Sciatic nerve (tissue), 2 donors: ENCODE measurements at places on chromosomes 5 and 9.

- DNase-seq: no peak
Observed at GRCh38 chr5:173782671-173783101, 105.5 kb upstream of the CPEB4 start.

GRCh38 chr9:126989847-126990842 lies 75.6 kb downstream of the RALGPS1 start:
- peak; percentile 86 for DNase-seq

DNA sequence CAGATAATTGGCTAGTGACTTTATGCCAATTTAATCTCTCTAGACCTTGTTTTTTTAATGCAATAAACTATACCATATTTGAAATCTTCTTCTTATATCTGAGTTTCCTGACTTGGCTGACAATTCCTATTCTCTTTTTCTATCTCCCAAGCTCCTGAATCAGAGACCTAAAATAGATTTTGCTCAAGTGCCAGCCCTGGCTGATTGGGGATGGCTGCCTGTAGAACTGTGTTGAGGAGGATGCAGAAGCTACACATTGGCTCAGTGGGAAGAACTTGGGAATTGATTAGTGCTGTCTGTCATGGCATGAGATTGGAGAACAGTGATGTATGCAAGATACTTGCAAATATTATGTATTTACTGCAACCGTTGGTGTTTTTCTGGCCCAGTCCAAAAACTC lies 132.8 kb downstream of the INSYN2B start:
- DNase-seq: no peak

DNA sequence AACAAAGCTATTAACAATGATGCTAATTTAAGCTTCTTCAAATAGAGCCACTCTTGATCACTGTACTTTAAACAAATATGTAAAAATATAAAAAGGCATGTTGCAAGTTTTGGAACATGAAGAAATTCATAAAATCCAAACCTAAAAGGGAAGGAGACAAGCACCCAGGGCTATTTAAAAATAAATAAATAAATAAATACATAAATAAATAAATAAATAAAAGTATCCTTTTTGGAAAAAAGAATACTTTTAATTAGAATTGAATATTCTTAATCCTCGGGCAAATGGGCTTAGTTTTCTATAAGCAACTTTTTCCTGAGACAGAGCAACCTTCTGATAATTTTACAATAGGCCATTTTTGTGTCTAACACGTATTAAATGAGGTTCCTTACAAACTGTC lies 147.5 kb upstream of the PCA3 start:
- no peak for DNase-seq

GRCh38 chr5:41306005-41306404 lies 92.7 kb upstream of the C6 start:
- no peak for DNase-seq

- DNase-seq: peak; percentile 64
Observed at GRCh38 chr5:129771058-129771838, 23.4 kb downstream of the MINAR2 start.

GRCh38 chr9:111158363-111158762 lies 120.1 kb upstream of the LPAR1 start:
- DNase-seq: no peak

DNA sequence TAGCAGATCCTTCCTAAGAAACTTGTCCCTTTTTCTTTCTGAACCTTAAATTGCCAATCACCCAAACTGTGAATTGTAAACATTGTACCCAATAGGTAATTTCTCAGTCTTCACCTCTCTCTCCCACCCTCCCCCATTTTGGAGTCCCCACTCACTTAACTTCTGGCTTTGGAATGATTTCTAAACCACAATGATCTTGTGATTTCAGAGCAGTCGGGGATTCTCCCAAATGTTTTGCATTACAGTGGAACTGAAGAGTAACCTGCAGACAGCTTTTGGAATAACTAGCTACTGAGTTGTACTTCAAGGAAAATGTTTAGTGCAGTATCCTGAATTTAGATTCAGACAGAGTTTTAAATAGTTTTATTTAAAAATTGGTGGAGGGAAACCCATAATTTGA lies 19.2 kb downstream of the SLC27A6 start:
- DNase-seq: no peak

DNA sequence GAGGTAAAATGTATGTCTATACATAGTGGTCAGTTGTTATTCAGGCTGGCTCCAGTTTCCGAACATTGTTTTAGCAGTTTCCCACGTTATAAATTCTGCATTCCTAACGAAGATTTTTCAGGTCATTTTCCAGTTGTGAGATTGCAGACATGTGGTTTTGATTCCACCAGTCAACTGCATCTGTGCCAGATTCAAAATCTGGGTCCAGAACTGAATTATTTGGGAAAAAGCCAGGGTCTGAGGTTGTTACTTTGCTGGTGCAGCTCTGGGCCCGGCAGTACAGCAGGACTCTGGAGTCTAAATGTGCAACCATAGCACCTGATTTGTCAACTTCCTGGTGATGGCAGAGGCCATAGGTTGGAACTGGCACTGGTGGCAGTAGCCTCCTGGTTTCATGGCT lies 105.7 kb upstream of the MEGF10 start:
- no peak for DNase-seq

GRCh38 chr5:170348137-170348633 lies 41.0 kb downstream of the KCNMB1 start:
- no peak for DNase-seq

GRCh38 chr9:109441296-109441695 lies 56.8 kb downstream of the PTPN3 start:
- DNase-seq: no peak

- no peak for DNase-seq
Observed at GRCh38 chr5:32290922-32291321, 21.8 kb downstream of the MTMR12 start.

DNA sequence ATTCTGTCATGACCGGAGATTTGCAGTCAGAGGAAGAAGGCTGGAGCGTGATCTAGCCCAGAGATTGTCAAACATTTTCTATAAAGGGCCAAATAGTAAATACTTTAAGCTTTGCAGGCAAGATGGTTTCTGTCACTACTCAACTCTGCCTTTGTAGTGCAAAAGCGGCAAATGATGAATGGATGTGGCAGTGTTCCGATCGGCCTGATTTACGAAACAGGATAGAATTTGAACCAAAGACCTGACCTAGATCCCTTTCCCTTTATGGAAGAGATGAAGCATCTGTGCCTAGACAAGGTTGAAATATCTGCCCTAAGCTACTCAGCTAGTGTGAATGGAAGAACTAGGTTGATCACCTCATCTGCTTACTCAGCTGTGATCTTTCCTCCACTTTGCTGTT lies 209.5 kb downstream of the YTHDC2 start:
- no peak for DNase-seq

GRCh38 chr5:124180875-124181461 lies 565.5 kb downstream of the ZNF608 start:
- no peak for DNase-seq

GRCh38 chr9:111851553-111851952 lies 45.1 kb upstream of the UGCG start:
- no peak for DNase-seq

- no peak for DNase-seq
Observed at GRCh38 chr5:161481922-161482321, 64.6 kb downstream of the GABRB2 start.

DNA sequence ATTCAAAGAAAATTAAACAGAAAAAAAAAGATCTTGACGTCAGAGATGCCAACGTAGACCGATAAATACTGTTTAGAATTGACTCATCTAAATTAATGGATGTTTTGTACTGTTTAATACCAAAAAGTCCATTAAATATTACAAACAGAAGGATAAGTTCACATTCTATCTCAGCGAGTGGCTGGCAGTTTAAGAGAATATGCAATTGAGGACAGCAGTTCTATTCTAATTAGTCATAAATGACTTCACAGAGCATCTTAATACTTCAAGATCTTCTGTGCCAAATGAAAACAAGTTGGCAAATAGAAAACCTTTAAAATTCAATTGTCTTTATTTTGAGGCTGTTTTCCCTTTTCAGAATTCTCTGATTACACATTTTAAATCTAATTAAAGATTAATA lies 326.6 kb upstream of the NREP start:
- DNase-seq: no peak

DNA sequence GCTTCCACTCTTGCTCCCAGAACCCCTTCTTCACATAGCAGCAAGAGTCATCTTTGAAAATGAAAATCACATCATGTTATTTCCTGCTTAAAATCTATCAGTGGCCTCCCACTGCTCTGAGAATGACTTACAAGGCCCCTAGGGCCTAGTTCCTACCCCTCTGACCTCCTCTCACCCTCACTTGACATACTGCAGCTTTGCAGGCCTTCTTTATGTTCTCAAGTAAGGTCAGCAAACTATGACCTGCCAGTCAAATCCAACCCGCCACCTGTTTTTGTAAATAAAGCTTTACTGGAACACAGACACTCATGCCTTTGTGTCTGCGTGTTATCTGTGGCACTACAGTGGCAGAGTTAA lies 185.7 kb downstream of the NR3C1 start:
- no peak for DNase-seq

- no peak for DNase-seq
Observed at GRCh38 chr5:133962131-133962530, 6.3 kb downstream of the C5orf15 start.

GRCh38 chr5:10601246-10602030 lies 37.6 kb downstream of the ANKRD33B start:
- DNase-seq: peak; percentile 95

DNA sequence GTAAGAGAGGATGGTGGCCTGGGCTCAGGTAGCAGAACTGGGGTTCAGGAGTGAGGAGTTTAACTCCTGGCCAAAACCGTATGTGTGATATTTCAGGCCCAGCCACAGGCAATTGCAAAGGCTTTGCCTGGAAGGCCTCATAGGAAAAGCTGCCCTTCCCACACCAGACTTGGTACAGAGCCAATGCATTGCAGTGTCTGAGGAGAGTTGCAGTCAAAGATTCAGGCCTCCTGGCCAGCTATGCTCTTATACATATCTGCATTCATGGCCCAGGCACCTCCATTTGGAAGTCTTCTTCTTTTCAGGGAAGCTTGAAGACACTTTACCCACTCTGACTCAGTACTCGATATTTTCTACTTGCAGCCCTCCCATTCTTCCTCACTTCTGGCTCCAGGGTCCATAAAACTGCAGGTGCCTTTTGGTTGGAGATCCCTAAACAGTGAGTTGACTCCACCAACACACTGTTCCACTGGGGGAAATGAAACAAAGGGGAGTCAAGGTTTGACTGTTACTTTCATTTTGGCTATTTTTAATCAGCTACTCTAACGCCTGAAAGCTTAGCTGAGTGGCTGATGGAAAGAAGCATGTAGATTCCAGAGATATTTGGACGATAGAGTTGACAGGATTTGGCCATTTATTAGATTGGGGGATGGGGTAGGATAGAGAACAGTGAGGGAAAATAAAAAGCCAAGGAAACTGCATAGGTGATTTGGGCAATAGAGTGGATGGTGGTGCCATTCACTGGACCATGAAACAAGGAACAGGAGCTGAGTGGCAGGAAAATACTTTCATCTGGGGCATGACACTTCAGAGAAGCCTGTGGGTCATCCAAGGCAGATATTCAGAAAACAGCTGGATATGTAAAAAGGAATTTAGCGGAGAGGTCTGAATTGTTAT lies 30.6 kb upstream of the IL33 start:
- peak; percentile 59 for DNase-seq

- DNase-seq: no peak
Observed at GRCh38 chr9:32551276-32552051, 663 bp upstream of the SMIM27 start.

DNA sequence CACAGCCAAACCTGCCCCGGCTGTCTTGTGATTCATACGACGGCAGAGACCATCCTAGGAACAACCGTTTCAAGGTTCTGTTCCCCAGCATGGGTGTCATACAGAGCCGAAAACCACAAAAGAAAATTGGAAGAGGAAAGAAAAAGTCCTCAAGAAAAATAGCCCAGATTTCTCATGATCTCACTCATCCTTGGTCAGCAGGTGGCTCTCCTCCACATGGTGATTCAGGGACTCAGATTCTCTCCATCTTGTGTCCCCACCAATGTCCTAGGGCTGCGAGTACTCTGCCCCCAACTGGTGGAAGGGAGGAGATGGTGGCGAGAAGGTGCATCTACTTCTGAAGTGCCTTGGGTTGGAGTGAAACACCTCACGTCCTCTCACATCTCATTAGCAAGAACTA lies 25.6 kb downstream of the PDZD2 start:
- no peak for DNase-seq

- no peak for DNase-seq
Observed at GRCh38 chr5:106906199-106906598, 764.5 kb downstream of the EFNA5 start.

- no peak for DNase-seq
Observed at GRCh38 chr9:89278997-89279739, 31.8 kb upstream of the CKS2 start.

DNA sequence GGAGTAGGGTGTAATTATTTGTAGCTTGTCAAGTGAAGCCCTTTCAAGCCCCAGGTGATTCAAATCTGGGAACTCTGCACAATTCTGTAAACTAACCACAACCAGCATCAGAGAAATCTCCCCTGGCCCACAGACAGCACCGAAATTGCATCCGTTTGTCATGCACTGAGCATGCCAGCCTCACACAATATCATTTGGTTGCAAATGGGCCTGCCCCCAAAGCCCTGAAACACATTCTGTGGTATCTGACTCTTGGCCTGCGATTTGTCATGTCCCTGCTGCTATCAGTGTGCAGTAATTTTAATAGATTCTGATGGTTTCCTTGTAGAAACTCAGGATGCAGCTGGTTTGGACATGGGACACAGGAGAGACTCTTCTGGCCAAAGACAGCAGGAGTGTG lies 35.3 kb downstream of the SNX24 start:
- no peak for DNase-seq

- no peak for DNase-seq
Observed at GRCh38 chr5:131198625-131199024, 27.9 kb downstream of the LYRM7 start.

GRCh38 chr5:135251093-135251492 lies 147.9 kb downstream of the MACROH2A1 start:
- DNase-seq: peak; percentile 15

DNA sequence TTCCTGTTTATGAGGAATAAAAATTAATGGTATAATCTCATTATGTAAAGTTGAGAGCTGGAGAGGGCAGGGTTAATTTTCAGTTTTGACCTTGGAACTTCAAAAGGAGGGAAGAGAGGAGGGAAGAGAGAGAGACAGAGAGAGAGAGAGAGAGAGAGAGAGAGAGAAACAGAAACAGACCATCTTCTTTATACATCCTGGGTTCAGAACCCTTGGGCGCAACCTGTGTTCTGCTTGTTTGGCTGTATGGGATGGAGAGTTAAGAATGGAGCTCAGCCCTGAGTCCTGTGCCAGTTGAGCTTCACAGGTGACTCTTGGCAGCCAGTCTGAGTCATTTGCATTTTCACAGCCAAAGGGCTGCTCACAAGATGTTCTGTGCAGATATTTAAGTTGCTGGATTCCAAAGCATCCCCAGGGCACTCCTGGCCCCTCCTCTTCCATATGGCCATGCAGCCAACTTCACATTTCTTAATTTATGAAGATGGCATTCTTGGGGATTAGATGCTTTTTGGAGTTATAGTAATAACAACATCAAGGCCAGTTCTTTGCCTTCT lies 143.5 kb downstream of the CARTPT start:
- no peak for DNase-seq

- no peak for DNase-seq
Observed at GRCh38 chr5:58462623-58463230, 2.8 kb upstream of the PLK2 start.

- DNase-seq: no peak
Observed at GRCh38 chr5:135127439-135128240, 93.6 kb upstream of the PITX1 start.
